ENCODE measurements at places on chromosomes 4 and X.

DNA sequence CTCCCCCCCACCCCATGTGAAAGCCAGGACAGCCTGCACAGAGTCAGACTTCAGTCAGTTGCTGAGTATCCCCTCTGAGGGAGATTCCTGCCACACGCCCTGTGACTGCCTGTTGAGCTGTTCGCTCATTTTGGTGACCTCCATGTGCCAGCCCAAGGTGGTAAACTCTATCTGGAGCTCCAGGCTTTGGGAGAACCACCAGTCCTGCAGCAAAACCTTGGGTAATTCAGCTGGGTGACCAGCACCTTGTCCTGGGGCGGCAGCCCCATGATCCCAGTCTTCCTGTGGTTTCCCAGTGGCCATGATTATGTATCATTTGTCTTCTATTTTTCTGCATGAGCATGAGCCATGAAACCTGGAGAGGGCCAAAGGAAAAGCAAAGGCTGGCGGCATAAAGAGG, 73.4 kb downstream of the NBDY start:
- no peak for DNase-seq

GRCh38 chr4:119559044-119559647, 69.5 kb downstream of the PDE5A start:
- no peak for DNase-seq

- DNase-seq: no peak
Observed at GRCh38 chr4:6372649-6373525, 99.5 kb downstream of the PPP2R2C start.

- no peak for DNase-seq
Observed at GRCh38 chr4:151643564-151643963, 117.2 kb downstream of the GATB start.

- DNase-seq: no peak
Observed at GRCh38 chrX:39625810-39626209, 471.9 kb downstream of the BCOR start.

DNA sequence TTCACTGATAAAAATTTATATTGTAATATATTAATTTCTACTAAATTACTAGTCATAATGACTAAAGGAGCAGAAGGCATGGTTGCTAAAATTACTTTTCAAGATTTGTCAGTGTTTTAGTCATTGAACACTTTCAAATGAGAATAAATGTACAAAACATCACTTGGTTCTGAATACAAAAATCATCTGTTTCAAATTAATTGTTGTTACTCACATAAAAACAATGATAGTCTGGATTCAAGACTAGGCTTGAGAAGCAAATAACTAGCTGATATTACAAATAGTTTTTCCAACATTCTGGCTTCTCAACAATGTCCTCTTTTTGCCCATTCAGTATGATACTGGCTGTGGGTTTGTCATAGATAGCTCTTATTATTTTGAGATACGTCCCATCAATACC, 112.5 kb downstream of the ANAPC10 start:
- no peak for DNase-seq

GRCh38 chr4:41196633-41197332, 17.6 kb downstream of the APBB2 start:
- DNase-seq: no peak

GRCh38 chr4:20832826-20833225, 132.6 kb downstream of the PACRGL start:
- no peak for DNase-seq

GRCh38 chrX:123169247-123169901, 14.7 kb upstream of the GRIA3 start:
- DNase-seq: no peak

DNA sequence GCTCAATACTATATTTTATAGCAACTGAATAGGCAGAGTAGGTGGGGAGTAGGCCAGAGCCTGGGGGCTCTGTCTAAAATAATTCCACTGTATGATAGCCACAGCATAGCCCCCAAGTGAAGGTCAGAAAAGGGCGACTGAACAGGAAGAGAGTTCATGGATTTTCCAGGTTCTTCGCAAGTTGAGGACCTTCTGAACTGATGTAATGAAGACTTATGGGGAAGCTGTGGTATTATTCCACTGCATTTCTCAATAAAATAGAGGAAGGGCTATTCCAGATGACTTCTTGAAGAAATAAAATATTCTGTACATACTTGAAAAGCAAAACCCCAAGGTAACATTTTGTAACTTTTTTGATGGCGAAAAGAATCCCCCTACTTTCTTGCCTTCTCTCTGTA, 231.4 kb upstream of the GPC4 start:
- DNase-seq: no peak

GRCh38 chr4:128060121-128060698, 902 bp upstream of the LARP1B start:
- no peak for DNase-seq

GRCh38 chr4:112348488-112349158, 51.5 kb downstream of the ALPK1 start:
- DNase-seq: no peak

DNA sequence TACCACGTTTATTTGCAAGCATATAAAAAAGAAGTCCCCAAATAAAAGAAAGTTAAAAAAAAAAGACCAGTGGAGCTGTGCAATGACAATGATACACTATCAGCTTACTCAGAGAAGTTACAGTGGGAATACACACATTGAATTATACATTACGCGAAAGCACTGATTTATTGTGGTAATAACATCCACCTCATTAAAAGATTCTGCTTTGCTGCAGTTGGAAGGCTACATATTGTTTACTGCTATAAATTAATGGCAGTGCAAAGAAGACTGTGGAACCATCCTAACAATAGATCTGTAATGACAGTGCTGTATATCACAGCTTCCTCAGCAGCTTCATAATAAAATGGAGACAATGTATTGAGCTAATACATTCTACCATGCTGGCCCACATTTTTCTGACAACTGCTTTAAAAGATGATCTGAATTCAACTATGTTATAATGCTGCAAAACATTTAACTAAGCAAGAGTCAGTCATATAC, 142.5 kb upstream of the MAB21L2 start:
- DNase-seq: no peak

DNA sequence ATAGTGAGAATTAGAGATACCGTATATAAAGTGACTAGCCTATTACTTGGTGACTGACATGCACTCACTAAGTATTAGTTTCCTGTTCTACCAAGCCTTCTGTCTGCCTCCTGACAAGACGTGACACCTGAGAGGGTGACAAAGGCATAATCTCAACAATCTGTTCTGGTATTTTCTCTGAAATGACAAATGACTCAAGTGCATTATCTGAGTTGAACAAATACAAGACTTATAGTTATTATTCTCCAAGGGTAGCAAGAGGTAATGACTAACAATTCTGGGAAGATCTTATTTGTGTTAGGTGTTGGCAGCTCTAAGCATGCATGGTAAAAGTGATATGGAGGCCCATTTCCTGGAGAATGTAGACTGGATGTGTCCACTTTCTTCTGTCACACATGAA, 60.6 kb downstream of the SYTL5 start:
- no peak for DNase-seq

- no peak for DNase-seq
Observed at GRCh38 chrX:110408949-110409588, 50.4 kb downstream of the RTL9 start.

DNA sequence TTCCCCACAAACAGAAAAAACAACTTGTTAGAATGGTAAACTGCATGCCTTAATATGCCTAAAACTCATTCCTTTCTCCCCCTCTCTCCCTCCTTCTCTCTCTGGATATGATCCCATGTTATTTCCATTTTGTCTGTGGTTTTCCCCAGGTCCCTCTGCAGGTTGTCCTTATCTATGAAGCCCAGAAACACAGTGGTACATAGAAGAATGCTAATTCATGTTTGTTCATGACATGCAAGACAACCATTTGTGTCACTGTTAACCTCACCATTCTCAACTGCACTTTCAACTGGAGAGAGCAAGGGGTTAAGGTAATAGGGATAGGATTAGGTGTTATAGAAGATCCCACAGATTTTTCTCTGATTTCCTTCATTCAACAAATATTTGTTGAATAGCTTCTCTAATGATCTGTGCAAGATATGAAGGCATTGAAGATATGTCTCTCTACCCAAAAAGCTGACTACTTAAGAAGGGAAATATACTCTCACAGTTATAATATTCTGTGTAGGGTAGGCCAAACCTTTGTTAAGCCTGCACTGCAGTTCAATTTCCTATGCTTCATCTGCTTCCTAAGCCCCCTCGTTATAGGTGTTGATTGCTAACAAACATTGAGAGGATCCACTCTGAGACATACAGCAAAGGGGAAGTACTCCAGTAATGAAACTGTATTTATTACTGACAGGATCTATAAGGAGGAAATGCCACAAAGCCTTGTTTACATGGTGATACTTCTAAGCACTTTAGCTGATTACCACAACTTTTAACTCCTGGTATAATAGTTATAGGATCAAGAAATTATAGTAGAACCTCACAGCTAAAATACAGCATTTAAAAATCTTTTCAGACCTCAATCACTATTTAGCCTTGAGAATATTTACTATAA, 96.1 kb downstream of the FRYL start:
- DNase-seq: no peak

DNA sequence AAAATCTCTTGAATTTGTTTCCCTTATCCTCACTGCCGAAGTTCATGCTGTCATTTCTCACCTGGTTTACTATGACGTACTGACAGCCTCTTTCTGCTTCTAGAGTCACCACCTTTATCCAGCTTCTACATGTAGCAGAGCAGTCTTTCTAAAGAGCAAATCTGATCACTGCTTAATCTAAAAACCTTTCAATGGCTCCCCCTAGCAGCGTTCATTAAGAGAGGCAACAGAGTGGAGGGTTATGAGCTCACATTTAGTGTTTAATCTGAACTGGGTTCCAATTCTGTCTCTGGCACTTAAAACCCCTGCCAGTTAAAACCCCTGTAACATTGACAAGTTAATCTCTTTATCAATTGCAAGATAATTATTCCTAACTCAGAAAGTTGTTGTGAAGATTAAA, 4.4 kb downstream of the RBPJ start:
- no peak for DNase-seq

DNA sequence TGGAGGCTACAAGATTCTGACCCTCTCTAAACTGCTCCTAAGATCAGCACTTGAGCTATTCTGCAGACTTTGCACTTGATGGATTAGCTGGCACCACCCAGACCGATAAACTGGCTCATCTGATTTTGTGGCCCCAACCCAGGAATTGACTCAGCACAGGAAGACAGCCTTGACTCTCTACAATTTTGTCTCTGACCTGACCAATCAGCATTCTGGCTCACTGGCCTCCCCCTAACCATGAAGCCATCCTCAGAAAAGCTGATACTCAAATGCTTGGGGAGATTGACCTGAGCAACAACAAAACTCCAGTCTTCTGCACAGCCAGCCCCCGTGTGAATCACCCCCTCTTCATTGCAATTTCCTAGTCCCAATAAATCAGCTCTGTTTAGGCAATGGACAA, 195.4 kb upstream of the PPP1R2C start:
- DNase-seq: no peak

DNA sequence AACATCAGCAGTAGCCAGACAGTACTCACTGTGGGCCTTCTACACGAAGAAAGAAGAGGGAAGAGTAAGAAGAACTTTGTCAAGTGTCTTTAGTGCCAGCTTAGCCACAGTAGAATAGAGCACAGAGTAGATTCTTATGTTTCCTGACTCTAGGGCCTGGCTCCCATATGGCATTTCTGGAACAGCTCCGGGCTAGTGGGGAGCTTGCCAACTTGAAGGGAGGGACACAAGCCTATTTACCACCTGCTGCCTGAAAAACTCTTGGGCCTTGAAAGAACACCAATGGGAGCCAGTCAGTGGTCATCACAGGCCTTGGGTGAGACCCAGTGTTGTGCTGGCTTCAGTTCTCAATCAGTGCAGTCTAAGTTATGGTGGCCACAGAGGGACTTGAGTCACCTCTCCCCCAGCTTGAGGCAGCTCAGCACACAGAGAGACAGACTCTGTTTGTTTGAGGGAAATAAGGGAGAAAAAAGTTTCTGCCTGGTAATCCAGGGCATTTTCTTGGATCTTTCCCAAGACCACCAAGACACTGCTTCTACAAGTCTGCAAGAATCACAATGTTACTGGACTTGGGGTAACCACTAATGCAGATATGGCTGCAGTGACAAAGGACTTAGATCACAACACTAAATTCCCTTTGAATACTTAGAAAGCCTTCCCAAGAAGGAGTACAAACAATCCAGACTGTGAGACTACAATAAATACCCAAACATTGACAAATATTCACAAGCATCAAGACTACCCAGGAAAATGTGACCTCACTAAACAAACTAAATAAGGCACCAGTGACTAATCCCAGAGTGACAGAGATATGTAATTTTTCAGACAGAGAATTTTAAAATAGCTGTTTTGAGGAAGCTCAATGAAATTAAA, 261.0 kb upstream of the NDST3 start:
- DNase-seq: no peak

- no peak for DNase-seq
Observed at GRCh38 chr4:145723336-145723735, 43.4 kb downstream of the C4orf51 start.

DNA sequence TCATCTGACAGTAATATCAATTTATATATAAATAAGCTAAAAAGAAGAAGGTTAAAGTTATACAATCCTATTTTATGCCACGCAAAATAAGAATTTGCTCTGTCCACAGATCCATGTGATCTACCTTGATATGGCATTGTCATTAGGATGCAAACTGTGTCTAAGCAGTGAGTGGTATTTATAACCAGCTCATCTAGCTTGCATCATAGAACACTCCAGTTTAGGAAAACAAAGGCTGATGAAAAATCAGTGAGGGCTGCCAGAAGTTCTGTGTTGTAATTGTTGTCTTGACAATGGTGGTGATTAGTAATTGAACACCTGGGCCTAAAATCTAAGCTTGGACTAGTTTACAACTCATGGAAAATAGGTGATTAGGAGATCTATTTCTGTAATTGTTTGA, 111.0 kb downstream of the CPE start:
- DNase-seq: no peak

DNA sequence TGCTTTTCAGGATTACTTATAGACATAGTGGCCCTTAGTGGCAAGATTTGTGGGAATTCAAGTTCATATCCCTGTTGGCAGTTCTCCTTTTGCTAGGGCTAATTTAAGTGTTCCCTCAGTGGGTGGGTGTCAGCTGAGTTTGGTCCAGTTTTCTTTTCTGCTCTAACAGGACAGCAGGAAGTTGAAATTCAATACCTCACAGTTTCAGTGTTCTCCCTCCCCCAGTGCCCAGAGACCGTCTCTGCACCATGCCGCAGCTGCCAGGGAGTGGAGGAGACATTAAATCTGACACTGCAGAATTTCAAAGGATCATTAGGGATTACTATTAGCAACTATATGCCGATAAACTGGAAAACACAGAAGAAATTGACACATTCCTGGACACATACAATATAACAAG, 50.7 kb downstream of the UBE2NL start:
- DNase-seq: no peak
